Renal cortex interstitium (tissue), 15 donors: ENCODE measurements at places on chromosomes 4 and X. TPM values are rescaled to one million over a fixed set of nuclear protein-coding genes. Genes with fewer than 3 reads are reported as not detected.

Gene AMBN
- 1.4 TPM for polyA plus RNA-seq

Gene GPAT3
- 26.2 TPM for polyA plus RNA-seq

GRCh38 chrX:115011428-115011827, 6.0 kb downstream of the IL13RA2 start:
- no peak for DNase-seq

DNA sequence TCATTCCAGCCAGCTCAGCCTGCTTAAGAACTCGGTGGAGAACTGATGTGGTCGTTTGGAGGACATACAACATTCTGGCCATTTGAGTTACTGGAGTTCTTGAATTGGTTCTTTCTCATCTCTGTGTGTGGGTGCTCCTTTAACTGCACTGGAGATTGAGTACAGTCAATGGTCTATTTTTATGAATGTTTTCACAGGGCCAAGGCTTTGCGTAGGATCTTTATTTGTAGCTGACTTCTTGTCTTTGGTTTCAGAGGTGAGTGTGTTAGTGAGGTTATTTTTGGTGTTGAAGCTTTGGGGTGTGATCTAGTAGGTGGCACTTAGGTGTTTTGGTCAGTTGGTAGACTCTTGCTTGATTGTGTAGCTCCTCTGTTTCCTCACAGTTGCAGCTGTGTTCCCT, 288.4 kb downstream of the LHFPL1 start:
- no peak for DNase-seq

Gene DUX4
- 0.59 TPM for polyA plus RNA-seq

GRCh38 chrX:132118358-132118757, 9.5 kb downstream of the FRMD7 start:
- no peak for DNase-seq

Gene RAB9B
- 2.3 TPM for polyA plus RNA-seq

Gene FABP2
- not detected for polyA plus RNA-seq

GRCh38 chr4:91751961-91752360, 551.8 kb upstream of the GRID2 start:
- DNase-seq = no peak

Gene TCP11X2
- polyA plus RNA-seq = 1.5 TPM

DNA sequence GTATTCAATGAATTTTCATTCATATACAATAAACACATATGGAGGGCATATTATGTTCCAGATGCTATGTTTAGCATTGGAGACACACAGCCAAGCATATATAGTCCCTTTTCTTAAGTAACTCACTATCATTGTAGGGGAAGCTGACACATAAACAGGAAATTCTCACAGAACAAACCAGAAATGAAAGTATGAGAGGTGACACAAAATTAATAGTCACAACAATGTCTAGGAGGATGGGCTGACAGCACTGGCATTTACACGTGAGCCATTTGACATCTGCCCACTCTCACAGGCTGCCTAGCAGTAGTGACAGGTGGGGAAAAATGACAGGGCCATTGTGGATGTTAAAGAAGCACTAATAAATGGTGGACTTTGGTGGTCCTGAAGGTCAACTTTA, 2.6 kb upstream of the CNOT6L start:
- DNase-seq = no peak

Gene KCNE5
- 5.1 TPM for polyA plus RNA-seq

DNA sequence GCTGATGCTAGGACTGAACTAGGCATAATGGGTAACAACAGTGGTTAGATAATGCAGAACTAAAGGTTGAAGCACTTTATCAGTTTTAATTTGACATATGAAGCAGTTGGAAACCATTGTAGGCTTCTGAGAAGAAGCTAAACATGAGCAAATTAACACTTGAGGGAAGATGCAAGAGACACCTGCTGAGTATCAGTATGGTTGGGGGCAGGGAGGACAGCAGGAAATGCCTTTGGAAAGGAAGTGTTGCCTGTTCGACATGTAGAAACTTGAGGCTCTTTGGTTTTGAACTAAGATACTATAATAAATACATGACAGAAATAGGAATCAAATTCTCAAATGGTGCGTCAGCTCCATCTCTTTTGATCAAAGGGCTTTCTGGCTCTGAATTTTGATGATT, 115.6 kb downstream of the FHIP1A start:
- no peak for DNase-seq

- DNase-seq = no peak
Measured at GRCh38 chrX:78532363-78532762, 126.8 kb downstream of the RTL3 start.

DNA sequence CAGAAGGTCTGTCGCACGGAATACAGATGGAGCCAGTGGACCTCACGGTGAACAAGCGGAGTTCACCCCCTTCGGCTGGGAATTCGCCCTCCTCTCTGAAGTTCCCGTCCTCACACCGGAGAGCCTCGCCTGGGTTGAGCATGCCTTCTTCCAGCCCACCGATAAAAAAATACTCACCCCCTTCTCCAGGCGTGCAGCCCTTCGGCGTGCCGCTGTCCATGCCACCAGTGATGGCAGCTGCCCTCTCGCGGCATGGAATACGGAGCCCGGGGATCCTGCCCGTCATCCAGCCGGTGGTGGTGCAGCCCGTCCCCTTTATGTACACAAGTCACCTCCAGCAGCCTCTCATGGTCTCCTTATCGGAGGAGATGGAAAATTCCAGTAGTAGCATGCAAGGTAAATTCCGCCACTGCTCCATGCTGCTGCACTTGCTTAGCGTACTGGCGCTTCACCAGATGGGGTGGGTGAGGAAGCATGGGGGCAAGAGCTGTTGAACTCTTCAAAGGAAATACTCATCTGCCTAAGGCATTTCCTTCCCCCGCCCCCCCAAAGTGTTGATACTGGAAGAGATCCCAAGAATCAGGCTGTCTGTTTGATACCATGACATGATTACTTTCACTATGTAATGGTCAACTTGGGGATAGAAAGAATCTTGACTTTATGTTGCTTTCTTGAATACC, 24.8 kb downstream of the KLF3 start:
- DNase-seq = no peak

Gene PUDP
- polyA plus RNA-seq = 21.6 TPM

Gene PRDM5
- polyA plus RNA-seq = 19.1 TPM

Gene EFHC2
- polyA plus RNA-seq = 6.5 TPM

GRCh38 chr4:62522273-62522672, 1322.1 kb downstream of the ADGRL3 start:
- DNase-seq = no peak

- DNase-seq = no peak
Measured at GRCh38 chrX:109352066-109352588, 129.8 kb downstream of the GUCY2F start.

DNA sequence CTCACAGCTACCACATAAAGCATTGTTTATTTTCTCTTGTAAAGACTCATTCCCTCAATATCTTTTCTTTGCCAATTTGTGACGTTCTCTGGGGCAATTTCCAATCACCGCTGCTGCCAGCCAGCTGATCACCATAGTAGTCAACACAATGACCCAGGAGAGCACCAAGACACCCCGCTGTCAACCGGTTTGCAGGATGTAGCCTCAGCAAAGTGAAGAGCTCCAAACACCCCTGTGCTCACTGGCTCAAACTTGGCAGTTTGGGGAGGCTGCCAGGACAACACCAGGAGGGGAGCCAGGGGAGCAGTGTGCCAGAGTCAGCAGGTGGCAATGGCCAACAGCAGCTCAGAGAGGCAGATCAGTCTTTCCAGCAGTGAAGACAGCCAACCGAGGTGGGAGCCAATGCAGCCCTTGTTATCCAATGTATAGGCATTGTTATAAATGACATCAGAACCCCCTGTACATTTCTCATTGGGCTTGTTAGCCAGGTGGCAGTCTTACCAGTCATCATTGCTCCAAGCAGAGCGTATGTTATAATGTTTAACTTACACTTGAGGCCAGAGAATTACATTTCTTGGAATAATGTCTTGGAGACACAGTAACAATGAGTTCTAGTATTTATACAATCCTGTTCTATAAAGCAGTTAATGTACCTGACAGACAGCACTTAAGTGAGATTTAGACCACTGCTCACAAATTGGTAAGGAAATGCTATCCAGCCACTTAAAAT, 274.9 kb upstream of the GK2 start:
- no peak for DNase-seq

- DNase-seq = no peak
Measured at GRCh38 chr4:79050541-79050880, 111.3 kb upstream of the PAQR3 start.

Gene BEX4
- 155 TPM for polyA plus RNA-seq

DNA sequence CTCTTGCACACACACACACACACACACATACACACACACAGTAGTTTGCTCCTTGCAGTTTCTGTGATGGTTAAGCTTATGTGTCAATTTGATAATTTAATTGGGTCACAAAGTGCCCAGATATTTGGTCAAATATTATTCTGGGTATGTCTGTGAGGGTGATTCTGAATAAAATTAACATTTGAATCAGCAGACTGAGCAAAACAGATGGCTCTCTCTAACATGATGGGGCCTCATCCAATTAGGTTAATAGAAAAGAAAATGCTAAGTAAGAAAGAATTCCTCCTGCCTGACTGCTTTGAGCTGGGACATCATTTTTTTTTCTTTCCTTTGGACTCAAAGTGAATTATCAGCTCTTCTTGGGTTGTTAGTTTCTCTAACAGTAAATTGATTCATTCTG, 191.2 kb upstream of the INTU start:
- DNase-seq = no peak

Gene TLR6
- polyA plus RNA-seq = 0.53 TPM

GRCh38 chrX:86012188-86012587, 35.2 kb downstream of the CHM start:
- DNase-seq = no peak

Gene TCEAL2
- 20.6 TPM for polyA plus RNA-seq

GRCh38 chr4:143360838-143361625, 24.4 kb downstream of the GAB1 start:
- DNase-seq = no peak

DNA sequence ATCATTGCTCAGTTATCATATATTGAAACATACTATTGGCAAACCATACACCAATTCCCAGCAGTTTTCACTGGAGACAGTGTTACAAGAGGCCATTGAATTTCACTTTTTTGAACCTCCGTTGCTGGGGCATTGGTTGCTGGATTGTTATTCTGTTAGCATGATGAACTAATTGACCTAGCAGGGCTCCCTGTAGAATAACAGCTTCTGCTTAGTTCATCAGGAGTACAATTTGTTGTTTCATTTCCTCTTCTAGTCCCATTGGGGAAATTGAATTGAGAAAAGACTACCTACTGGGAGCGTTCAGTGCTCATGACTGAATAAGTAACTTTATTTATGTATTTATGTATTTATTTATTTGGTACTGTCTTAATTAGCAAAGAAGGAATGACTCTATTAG, 151.6 kb downstream of the SLIT2 start:
- no peak for DNase-seq

Gene GLRA2
- 0.37 TPM for polyA plus RNA-seq

DNA sequence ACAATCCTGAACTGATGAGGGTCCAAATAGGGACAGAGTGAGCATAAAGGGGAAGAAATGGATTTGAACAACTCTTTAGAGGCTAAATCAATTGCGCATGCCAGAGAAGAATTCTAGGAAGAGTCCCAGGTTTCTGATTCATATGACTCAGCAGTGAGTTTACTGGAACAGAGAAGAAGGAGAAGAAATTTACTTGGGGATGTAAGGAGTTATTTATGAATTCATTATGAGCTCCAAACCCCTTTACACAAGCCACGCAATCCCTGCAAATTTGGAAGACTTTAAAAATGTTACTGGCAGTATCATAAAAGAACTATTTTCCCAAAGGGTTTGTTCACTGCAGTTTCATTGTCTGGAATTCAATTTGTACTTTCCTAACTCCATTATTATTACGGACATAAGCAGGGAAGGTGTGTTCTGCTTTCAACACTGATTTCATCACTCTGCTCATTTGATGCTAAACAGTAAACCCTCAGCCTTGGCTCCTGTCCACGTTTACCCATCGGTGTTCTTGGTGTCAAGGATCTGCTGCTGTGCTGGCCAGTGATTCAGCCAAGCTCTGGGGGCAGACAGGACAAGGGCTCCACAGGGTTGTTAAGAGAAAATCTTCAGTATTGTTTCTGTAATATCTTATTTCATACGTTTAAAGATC, 273.7 kb downstream of the HNRNPD start:
- no peak for DNase-seq

DNA sequence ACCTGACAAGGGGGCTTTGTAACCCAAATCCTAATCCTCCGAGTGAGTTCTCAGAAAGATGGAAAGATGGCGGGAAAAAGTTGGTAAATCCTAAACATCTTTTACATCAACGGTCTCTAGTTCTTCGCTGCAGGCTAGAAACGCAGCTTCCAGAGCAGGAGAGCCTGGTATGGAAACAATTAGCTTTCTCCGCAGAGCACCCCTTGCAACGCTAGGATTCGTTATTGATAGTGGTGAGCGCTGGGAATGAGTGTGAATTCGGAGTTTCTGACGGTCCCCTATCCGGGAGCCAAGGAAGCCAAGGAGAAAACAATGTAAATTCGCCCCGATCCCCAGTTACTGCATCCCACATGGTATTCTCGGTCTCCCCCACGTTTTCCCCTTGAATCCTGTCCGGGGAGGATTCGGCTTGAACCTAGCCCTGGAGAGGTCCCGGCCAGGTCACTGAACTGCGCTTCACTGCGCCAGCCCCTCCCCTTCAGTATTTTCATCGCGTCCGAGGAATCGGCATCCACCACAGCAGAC, 4.7 kb upstream of the NEUROG2 start:
- no peak for DNase-seq
